ENCODE measurements at places on chromosomes 7 and 10.

DNA sequence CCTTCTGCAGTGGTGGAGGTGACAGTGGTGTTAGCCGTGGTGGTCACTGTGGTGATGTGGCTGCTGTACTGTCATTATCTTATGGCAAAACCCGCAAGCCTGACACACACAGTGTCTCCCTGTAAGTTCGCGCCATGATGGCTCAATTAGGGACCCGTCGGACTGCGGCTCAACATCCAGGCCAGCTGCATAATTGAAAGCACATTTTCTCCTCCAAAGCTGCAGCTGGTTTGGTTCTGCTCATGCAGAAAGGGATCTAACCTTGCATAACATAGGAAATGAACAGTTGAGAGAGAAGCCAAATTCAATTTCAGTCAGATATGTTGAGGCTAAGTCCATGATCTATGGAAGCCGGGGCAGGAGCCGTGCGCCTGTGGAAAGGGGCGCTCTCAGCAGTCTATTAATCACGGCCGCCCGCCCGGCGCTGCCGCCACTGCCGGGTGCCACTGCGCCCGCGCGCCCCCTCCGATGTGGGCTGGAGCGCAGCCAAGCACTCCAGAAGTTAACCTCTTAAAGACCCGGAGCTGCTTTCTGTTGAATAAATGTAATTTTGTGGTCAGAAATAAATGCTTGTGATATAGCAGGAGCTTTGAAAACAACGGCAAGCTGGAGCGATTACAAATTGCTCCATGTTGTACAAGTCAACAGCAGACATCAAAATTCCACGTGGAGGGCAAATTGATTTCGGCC lies 227.7 kb downstream of the CUX1 start:
- no peak for DNase-seq

GRCh38 chr7:55172161-55172560 lies 153.3 kb downstream of the EGFR start:
- no peak for DNase-seq

DNA sequence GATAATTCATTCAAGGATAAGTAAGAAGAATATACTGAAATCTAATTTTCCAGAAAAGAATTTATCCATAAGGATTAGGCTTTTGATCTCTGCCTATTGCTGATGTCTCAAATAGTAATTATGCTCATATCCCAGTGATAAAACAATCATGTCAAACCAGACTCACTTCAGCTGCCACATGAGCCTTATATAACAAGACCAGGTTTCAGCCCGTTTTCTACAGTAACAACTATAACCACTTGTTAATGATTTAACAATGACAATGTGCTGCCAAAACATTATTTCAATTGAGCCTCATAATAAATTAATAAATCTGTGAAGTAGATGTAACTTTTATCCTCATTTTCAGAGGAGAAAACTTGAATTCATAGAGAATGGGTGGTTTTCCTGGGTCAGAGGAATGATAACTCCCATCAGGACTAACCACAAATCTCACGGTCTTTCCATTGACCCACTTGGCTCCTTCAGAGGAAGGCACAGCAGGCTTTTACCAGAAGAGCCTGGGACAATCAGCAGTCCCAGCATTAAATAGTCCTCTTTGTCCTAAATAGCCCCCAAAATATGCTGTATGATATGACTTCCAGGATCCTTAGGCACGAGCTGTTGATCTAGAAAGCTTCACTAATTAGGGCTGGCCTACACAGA lies 42.5 kb upstream of the SLIT1 start:
- DNase-seq, result no peak

DNA sequence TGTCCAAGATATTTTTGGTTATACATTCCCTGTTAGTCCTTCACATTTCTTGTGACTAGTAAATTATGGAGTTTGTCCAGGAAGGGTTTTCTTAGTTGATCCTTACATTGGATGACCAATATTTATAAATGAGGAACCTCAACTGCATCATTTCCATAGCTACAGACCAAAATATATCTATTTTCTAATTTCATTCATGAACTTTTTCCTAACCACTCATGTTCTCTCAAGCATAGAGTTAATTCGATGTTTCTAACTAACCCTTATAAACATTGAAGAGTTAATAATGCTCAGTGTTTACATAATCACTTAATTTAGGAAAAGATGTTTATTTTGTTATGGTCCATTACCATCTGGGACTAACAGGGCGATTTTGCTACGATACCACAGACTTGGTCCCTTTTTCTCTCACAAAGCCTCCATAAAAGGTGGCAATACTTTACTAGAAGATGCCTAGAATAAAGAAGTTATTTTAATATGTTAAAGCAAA lies 591.0 kb downstream of the MAGI2 start:
- DNase-seq, result no peak

GRCh38 chr10:69418052-69418752 lies 1.5 kb upstream of the TACR2 start:
- no peak for DNase-seq

DNA sequence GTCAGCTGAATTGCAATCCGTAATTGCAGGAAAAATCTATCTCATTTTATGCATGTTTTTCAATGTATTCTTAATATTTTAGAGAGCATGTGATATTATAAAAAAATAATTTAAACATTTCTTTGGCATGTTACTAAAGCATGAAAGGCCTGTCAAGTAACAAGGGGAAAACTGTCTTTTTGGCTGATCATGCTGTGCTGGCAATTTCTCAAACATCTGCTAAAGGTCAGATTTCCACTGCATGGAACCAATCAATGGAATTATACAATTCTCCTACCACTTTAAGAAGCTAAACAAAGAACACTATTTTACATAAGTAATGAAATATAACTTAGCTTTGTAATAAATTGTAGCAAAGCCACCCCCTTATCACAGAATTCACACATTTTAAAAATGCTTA lies 49.4 kb downstream of the JMJD1C start:
- DNase-seq, result no peak

GRCh38 chr7:1854866-1855724 lies 185.0 kb downstream of the ELFN1 start:
- DNase-seq, result no peak

- DNase-seq, result no peak
Measured at GRCh38 chr10:113921561-113922370, 67.3 kb downstream of the NHLRC2 start.

All from T-helper 2 cell (primary cell).